ENCODE measurements at places on chromosomes 3 and 15. TPM values are rescaled to one million over a fixed set of nuclear protein-coding genes. Genes with fewer than 3 reads are reported as not detected.

Gene FSIP1
- total RNA-seq: 16.2 TPM

Gene NCBP2
- total RNA-seq: 42.6 TPM

Gene GOLGA8O
- total RNA-seq: not detected

Gene CLEC3B
- total RNA-seq: 479 TPM

GRCh38 chr3:41424543-41425300 is 225.4 kb downstream of the CTNNB1 start:
- H3K36me3 ChIP-seq: no peaks in the 10 kb centered on the region
- H3K4me1 ChIP-seq: no peaks in the 10 kb centered on the region
- no peak for DNase-seq
- H3K4me3 ChIP-seq: no peak overlapping the region
- no peaks in the 10 kb centered on the region for H3K27me3 ChIP-seq
- no peak overlapping the region for H3K27ac ChIP-seq

GRCh38 chr15:69082021-69082502 is 67.6 kb downstream of the NOX5 start:
- peaks cover 9% of the 10 kb centered on the region for H3K4me1 ChIP-seq
- H3K4me3 ChIP-seq: no peak overlapping the region
- no peaks in the 10 kb centered on the region for H3K27me3 ChIP-seq
- DNase-seq: no peak
- no peaks in the 10 kb centered on the region for H3K36me3 ChIP-seq
- H3K27ac ChIP-seq: peak overlapping the region; percentile 87

- DNase-seq: no peak
- no peak overlapping the region for H3K4me3 ChIP-seq
- no peaks in the 10 kb centered on the region for H3K4me1 ChIP-seq
Observed at GRCh38 chr15:81942157-81942556, 103.7 kb downstream of the MEX3B start.

DNA sequence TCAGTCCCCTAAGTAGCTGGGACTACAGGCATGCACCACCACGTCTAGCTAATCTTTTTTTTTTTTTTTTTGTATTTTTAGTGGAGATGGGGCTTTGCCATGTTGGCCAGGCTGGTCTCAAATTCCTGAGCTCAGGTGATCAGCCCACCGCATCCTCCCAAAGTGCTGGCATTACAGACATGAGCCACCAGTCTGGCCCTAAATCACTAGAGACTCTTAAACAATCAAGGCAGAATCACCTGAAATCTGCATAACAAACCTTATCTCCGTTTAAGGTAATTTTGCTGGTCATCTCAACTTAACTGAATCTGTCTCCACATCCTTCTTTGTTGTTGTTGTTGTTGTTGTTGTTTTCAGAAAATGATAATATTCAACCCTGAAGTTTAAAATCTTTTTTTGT is 5.6 kb upstream of the TRMT10C start:
- H3K4me1 ChIP-seq: no peaks in the 10 kb centered on the region
- no peak for DNase-seq

DNA sequence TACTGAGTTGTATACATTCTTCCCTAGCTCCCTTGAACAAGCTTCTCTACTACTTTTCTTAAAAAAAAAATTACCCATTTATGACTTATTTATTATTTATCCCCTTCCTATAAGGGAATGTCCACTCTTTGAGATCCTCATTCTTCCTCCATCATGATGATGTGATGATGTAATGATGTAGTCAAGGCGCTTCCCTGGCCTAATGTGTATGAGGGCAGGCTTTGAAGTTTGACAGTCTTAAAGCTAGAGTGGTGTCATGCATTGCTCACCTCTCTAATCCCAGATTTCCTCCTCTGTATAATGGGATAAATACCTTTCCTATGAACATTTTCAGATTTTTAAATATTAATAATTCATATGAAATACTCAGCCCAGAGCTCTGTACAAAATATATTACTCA is 486.0 kb upstream of the TPRG1 start:
- no peak overlapping the region for H3K4me3 ChIP-seq
- no peak overlapping the region for H3K27ac ChIP-seq
- no peaks in the 10 kb centered on the region for H3K4me1 ChIP-seq
- DNase-seq: no peak
- H3K36me3 ChIP-seq: no peaks in the 10 kb centered on the region
- no peaks in the 10 kb centered on the region for H3K27me3 ChIP-seq

GRCh38 chr3:15347737-15348110 is 15.3 kb upstream of the SH3BP5 start:
- no peak for DNase-seq
- no peak overlapping the region for H3K27ac ChIP-seq
- H3K4me1 ChIP-seq: no peaks in the 10 kb centered on the region
- no peaks in the 10 kb centered on the region for H3K36me3 ChIP-seq

GRCh38 chr15:63896336-63897115 is 62.8 kb upstream of the HERC1 start:
- no peaks in the 10 kb centered on the region for H3K27me3 ChIP-seq
- H3K36me3 ChIP-seq: no peaks in the 10 kb centered on the region
- DNase-seq: no peak
- peak overlapping the region; percentile 33 for H3K27ac ChIP-seq
- H3K4me1 ChIP-seq: no peaks in the 10 kb centered on the region

DNA sequence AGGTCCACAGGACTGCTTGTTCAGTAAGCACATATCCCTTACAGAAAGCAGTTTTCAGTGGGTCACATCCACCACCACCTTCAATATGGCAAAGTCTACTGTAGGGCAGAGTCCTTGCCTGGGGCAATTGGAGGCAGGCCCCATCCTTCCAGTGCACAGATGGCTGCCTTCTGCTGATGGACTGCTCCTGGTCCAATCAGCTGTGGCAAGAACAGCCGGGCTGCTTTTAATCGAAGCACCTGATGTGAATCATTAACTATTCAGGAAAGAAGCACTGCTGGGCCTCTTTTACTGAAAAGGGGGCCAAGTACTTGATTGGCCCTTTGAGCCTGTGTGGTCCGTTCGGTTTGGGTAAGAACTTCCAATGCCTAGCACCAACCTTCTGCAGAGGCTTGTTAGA is 24.4 kb downstream of the LARS2 start:
- no peak overlapping the region for H3K27ac ChIP-seq
- H3K27me3 ChIP-seq: no peaks in the 10 kb centered on the region
- no peaks in the 10 kb centered on the region for H3K36me3 ChIP-seq
- no peak for DNase-seq
- H3K4me1 ChIP-seq: peaks cover 9% of the 10 kb centered on the region
- no peak overlapping the region for H3K4me3 ChIP-seq

- H3K36me3 ChIP-seq: no peaks in the 10 kb centered on the region
- no peak for DNase-seq
- H3K27me3 ChIP-seq: no peaks in the 10 kb centered on the region
- no peak overlapping the region for H3K4me3 ChIP-seq
Observed at GRCh38 chr3:104133630-104134029, 1233.1 kb upstream of the ALCAM start.

Data from breast epithelium (tissue), 4 donors.